ENCODE measurements at places on chromosomes 6 and 20.

GRCh38 chr20:38393259-38393658 is 41.9 kb downstream of the SNHG17 start:
- no peak overlapping the region for H3K27ac ChIP-seq
- DNase-seq = no peak
- no peak overlapping the region for H3K4me3 ChIP-seq
- no peaks in the 10 kb centered on the region for H3K36me3 ChIP-seq
- H3K27me3 ChIP-seq = no peaks in the 10 kb centered on the region

DNA sequence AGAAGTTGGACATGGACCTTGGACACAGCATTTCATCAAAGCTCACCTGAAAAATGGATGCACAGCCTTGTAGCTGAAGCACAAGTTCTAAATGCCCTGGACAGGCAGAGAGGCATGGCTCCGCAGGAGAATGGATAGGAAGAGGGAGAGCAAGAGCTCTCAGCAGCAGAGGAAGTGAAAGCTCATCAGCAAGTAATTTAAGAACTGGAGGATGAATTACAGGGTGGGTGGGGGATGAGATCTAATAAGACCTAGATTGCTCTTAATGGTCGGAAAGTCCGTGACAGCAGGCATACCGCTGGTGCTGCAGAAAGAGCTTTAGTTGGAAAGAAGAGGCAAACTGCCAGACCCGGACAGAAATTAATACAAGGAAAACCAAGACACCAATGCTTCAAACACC is 37.3 kb upstream of the SAYSD1 start:
- H3K36me3 ChIP-seq = no peaks in the 10 kb centered on the region
- H3K27me3 ChIP-seq = no peaks in the 10 kb centered on the region
- no peak overlapping the region for H3K4me3 ChIP-seq
- H3K27ac ChIP-seq = no peak overlapping the region

DNA sequence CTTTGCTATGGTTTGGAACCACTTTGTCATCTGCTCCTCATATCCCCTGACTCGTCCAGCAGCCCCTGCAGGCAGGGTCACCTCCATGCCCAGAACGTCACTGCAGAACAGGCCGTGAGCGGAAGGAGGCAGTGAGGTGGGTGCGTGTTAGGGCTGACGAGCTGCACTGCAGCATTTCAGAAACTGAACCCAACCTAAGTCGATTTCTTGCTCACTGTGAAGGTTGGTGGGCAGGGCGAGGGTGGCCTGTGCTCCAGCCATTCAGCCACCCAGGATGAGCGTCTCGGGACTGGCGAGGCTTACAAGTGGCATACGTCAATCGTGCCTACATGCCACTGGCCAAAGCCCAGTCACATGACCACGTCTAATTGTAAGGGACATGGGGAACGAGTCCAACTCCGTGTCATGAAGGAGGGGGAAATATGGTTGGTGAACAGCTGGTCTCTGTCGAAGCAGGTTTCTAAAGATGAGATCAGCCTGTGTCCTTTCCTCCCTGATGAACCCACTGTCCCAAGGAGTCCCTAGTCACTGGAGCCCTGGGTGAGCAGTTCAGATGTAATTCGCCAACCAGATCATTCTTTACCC is 289.1 kb downstream of the TAF4 start:
- no peaks in the 10 kb centered on the region for H3K4me1 ChIP-seq
- H3K27ac ChIP-seq = no peak overlapping the region
- DNase-seq = no peak
- no peaks in the 10 kb centered on the region for H3K27me3 ChIP-seq
- H3K36me3 ChIP-seq = no peaks in the 10 kb centered on the region
- H3K4me3 ChIP-seq = no peak overlapping the region

GRCh38 chr6:136820561-136820960 is 1.8 kb upstream of the PEX7 start:
- no peaks in the 10 kb centered on the region for H3K4me1 ChIP-seq
- DNase-seq = no peak
- no peak overlapping the region for H3K27ac ChIP-seq
- H3K36me3 ChIP-seq = no peaks in the 10 kb centered on the region

GRCh38 chr6:124995131-124995530 is 32.9 kb downstream of the RNF217 start:
- no peaks in the 10 kb centered on the region for H3K4me1 ChIP-seq
- no peaks in the 10 kb centered on the region for H3K27me3 ChIP-seq
- no peaks in the 10 kb centered on the region for H3K36me3 ChIP-seq
- no peak for DNase-seq
- H3K4me3 ChIP-seq = no peak overlapping the region
- no peak overlapping the region for H3K27ac ChIP-seq
